Activated T-helper 1 cell treated with anti-CD3 and anti-CD28 coated beads, Interleukin-2, amount 50 U/mL, for 16 hours (primary cell): ENCODE measurements at places on chromosomes 1 and 21.

DNA sequence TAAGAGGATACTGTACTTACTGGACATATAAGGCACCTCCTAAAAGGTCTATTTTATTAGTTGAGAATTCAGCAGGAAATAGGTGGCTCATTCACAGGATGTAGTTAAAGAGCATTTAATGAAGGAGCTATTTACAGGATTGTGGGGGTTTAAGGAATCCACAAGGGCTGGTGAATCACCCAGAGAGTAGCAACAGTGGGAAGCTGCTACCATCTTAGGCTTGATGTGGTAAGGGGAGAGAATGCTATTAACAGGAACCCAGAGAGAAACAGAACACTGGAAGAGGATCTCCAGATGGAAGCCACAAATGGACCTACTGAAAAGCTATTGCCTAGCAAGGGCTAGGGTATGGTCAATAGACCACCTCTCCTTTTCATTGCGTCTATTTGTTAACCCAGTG is 52.0 kb upstream of the COL11A1 start:
- DNase-seq = no peak

- no peak for DNase-seq
Observed at GRCh38 chr1:159408862-159409400, 23.1 kb upstream of the OR10J4 start.

DNA sequence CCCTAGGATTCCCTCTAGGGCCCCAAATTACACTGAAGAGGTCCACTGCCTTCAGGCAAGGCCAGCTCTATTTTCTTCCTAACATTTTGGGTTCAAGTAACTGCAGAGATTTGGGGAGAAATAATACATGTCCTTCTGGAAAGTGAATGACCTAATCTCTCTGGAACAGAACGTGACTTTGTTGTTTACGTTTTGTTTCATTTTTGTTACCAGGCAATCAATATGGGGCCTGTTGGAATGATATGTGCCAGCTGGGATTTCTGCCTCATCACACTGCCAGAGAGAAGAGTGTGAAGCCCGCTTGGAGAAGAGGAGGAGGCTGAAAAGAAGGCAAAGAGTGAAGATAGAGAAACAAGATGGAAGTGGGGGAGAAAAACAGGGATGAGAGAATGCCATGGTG is 116.7 kb downstream of the FASLG start:
- DNase-seq = no peak

- no peak for DNase-seq
Observed at GRCh38 chr1:168686666-168687065, 42.3 kb downstream of the DPT start.

DNA sequence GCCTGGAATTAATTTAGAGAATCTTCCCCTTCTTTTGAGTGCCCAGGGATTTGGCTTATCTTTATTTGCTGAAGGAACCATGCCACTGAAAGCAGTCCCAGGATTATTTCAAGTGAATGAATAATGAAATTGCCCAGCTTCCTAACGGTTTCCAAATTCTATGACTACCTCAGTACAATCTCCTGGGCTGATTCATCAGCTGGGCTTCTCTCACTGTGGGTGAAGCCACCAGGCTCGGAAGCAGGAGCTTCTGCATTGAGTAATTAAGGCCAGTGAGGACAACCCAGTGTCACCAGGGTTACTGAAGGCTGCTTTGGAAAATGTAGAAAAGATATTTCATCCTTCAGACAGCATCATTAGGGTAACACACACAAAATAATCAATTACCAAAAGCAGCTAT is 169.8 kb downstream of the DAB1 start:
- DNase-seq = no peak

GRCh38 chr1:180901076-180901990 is 11.4 kb upstream of the KIAA1614 start:
- no peak for DNase-seq

GRCh38 chr21:14762327-14762726 is 216.2 kb upstream of the SAMSN1 start:
- no peak for DNase-seq

GRCh38 chr21:33075128-33075527 is 5.2 kb downstream of the OLIG1 start:
- no peak for DNase-seq

- no peak for DNase-seq
Observed at GRCh38 chr1:205589046-205589445, 42.8 kb downstream of the ELK4 start.

DNA sequence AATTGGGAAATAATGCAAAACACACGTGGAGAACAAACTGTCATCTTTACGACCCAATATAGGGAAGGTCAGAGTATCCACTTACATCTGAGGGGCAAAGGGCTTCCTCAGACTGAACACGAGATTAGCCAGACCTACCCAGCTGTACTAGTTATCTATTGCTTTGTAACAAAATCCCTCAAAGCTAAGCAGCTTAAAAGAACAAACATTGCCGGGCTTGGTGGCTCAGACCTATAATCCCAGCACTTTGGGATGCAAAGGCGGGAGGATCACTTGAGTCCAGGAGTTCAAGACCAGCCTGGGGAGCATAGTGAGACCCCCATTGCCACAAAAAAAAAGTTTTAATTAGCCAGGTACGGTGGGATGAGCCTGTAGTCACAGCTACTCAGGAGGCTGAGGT is 262.8 kb downstream of the LTN1 start:
- DNase-seq = no peak

GRCh38 chr1:201538612-201539551 is at the start of gene NAV1:
Gene NAV1 (plus strand): TSS chr1:201539127. CDS start chr1:201622885, 83,758 bp downstream.
- no peak for DNase-seq

DNA sequence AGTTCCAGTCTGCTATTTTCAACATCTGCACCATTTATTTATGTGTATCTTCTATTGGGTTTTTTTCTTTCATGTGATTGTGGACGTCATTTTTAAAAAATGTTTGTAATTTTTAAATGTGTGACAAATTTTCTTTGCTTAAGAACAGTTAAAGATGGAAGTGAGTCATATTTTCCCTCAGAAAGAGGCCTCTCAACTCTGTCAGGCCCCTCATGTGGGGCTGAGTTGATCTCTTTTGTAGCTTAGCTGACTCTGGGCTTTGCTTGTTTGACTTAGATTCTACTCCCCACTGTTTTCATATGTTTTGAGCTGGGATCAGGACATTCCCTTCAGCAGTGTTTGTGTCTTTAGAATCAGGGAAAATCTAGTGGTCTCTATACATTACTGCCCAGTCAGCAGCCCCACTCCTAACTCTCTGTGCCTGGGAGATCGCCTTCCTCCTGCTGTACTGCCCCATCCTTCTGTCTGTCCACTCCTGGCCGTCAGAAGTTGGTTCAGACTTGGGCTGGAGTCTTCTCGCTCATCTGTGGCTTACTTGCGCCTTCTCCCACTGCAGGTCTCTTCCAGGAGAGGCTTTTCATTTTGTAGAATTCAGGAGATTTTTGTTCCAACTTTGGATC is 137.4 kb downstream of the DYRK1A start:
- no peak for DNase-seq

GRCh38 chr1:205257735-205258134 is 30.0 kb downstream of the TMCC2 start:
- DNase-seq = no peak

DNA sequence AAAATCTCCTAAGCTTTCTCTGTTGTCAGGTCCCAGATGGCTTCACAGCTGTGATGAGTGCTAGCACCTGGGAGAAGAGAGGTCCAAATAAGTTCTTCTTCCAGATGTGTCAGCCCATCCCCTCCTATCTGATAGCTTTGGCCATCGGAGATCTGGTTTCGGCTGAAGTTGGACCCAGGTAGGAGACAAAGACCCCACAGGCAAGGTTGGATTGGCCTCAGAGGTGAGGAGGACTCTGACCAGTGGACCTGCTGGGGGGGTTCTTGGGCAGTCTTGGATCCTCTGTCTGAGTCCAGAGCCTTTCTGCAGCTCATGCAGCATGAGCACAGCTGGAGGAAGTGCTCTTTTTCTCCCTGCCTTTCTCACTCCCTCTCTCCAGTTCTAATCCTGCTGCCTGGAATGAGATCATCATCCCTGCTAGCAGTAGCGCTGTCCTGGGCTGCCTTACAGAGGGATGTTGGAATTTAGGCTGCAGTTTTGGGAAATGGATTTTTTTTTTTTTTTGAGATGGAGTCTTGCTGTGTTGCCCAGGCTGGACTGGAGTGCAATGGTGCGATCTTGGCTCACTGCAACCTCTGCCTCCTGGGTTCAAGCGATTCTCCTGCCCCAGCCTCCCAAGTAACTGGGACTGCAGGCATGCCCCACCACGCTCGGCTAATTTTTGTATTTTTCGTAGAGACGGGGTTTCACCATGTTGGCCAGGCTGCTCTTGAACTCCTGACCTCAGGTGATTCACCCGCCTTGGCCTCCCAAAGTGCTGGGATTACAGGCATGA is 7.1 kb downstream of the RNPEP start:
- no peak for DNase-seq

DNA sequence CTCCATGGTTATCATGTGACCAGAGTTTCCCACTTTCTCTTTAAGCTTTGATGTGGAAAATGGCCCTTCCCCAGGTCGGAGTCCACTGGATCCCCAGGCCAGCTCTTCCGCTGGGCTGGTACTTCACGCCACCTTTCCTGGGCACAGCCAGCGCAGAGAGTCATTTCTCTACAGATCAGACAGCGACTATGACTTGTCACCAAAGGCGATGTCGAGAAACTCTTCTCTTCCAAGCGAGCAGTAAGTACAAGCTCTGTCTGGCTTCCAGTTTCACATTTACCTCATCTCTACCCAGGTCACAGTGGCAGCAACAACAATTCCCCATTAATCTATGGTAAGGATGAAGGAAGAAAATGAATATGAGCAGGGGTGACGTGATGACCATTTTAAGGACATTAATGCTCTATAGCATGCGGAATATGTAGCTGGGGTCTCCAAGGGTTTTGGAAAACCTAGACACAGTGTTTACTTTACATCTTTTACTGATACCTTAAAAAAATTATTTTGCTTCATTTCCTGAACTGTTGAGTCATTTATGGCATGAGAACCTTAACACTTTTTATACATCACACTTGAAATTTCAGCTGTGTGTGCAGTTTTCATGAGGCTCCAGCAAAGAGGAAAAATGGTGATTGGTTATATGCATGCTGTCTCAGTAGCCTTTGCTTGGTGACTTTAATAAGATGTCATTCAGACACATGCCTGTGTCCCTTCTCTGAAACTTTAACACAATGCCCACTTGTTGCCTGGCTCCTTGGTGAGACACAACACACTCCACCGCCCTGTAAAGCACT is 286.3 kb upstream of the SGIP1 start:
- no peak for DNase-seq

GRCh38 chr1:102593276-102593675 is 515.0 kb downstream of the COL11A1 start:
- DNase-seq = no peak

- no peak for DNase-seq
Observed at GRCh38 chr1:55578646-55579045, 363.5 kb upstream of the USP24 start.

GRCh38 chr21:32844076-32844475 is 72.5 kb upstream of the PAXBP1 start:
- DNase-seq = no peak

DNA sequence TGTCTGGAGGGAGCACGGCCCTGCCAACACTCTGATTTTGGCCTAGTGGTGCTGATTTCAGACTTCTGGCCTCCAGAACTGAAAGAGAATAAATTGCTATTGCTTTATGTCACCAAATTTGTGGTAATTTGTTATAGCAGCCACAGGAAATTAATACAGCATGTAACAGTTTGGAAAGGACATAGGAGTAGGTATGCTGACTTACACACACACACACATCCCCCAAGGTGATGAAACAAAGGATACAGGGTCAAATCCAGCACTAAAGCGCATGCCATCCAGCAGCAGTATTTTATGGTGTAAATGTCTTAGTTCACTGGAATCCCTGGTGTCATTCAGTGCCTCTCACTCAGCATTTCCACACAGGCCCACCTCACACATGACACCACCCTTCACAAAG is 72.2 kb upstream of the MAN1A2 start:
- no peak for DNase-seq

DNA sequence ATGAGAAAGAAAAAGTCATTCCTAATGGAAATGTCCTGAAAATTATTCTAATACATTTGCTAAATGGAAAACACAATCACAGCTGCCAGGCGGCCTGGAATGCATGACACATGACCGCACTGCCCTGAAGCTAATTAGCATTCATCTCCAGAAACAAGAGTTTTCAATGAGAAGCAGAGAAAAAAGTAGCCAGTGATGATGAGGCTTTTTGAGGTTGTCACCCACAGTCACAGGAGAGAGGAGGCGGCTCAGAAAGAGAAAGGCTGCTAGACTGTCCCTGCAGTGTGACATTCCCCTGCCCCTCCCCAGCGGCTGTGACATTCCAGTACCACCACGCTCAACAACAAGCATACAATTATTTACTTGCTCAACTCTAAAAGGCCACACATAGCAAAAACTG is 122.9 kb upstream of the KRTAP19-8 start:
- DNase-seq = no peak

- DNase-seq = no peak
Observed at GRCh38 chr1:160260406-160261382, 1.7 kb downstream of the DCAF8 start.

- no peak for DNase-seq
Observed at GRCh38 chr1:174296309-174296708, 137.0 kb downstream of the RABGAP1L start.

GRCh38 chr1:90291431-90292216 is 296.7 kb downstream of the ZNF326 start:
- no peak for DNase-seq

- DNase-seq = no peak
Observed at GRCh38 chr1:53526451-53527101, 67.4 kb downstream of the DMRTB1 start.

DNA sequence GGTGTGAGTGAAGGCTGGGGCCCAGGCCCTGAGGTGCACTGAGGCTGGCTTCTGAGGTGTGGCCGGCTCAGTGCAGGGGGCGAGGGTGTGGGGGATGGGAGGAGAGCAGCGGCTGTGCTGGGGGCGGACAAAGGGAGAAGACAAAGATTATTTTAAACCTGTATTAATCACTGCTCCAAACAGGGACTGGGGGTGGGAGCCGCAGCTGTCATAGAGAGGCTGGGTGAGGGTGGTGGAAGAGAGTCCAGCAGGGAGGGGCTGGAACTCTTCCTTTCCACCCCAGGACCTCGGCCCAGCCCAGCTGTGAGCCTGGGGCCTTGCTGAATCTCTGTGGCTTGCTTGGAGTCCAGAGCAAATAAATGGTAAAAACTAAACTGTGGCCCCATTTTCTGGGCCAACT is 106.9 kb downstream of the KCND3 start:
- no peak for DNase-seq

DNA sequence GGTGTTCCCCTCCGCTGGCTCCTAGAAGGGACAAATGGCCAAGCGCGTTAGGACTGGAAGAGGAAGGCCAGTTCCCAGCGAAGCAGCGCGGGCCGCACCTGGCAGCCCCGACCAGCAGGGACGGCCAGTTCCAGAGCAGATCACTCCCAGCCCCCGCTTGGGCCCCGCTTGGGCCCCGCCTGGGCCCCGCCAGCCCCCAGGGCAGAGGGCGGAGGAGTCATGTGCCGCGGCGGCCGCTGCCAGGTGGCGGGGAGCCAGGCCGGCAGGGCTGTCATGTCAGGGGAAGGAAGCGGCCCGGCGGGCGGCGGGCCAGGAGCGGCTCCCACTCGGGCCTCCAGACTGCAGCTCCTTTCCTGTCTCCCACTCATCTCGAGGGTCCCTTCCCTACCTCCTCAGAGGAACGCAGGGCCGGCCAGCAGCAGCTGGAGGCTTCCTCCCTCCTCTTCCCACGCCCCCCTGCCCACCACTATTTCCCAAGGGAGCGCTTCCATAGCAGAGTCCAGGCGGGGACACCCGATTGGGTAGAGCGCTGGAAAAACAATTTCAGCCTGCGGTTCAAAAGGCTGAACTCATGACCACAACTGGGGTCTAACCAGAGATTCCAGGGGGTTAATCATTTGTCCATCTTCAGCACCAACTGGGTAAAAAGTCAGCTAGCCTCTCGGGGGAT is 16.5 kb downstream of the ZNF697 start:
- DNase-seq = no peak
